ENCODE measurements at places on chromosomes 5 and 9.

DNA sequence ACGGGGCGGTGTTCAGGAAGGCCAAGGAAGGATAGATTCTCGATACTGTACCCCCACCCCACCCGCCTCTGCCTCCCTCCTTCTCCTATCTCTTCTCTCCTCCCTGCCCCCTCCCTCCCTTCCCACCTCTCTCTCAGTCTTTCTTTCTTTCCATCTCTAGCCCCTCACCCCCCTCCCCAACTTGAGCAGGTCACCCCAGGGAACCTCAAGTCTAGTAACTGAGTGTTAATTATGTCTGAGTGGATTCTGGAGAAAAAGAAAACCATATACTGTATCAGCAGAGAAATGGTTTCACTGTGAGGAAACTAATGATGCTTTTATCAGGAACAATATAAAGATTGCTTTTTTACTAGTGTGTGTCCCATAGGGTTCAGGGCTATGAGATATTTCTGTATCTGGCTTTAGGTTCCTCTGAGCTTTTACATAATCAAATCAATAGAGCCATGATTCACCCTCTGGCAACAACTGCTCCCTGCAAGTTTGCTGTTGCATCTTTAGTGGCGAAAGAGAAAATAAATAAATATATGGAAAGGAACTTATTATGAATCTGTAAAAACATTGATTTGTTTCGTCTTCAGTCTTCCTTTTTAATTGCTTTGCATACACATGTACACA lies 639.7 kb downstream of the CCDC171 start:
- no peak for DNase-seq

DNA sequence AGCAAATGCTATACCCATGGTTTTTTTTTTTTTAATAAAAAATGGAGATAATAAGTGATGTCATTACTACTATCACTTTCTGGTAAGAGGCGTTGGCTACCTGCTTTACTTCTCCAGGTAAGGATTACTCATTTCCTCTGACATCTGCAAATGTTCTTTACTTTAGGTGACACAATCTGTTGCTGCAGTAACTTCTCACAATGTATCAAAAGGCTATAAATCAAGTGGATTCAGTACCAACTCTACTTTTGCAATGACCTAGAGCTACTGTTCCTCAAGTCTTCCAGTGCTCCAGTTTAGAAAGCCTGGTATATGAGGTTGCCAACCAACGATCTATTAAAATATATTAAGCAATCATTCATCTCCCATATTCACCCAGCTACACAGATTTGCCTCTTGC lies 129.1 kb downstream of the PLK2 start:
- DNase-seq: no peak

DNA sequence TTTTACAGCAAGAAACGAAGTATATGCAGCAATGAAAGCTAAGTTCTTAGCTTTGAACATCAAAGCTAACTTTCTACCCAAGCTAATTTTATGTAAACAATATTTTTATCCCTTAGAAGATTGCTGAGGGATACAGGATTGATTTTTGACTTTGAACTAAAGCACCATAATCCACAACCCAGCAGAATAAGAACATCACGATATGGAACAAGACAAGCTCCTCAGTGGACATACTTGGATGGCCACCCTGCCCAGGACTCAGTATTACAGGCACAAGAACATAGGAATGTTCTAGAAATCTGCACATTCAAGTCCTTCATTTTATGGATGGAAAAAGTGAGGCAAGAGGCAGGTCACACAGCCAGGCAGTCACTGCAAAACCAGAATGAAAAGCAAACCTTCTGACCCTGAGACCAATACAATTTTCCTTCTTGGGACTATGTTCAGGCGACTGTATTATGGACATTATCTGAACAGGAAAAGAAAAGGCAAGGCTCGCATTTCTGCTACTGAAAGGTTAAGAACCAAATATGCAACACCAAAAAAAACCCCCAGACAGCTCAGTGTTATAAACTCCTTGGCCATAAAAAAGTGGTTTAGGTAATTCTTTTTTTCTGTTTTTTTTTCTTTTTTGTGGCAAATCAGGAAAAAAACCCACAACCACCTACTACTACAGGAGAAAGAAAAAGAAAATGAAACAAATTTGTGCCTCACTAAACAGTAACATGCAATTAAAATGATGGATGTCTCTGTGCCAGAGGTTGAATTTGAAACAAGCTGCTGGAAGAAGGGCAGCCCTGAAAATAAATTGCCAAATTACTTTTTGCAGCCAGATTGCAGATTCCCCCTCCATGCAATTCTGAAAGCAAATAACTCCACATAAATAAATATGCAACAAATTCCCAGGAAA lies 25.4 kb downstream of the EPB41L4B start:
- DNase-seq: no peak

- no peak for DNase-seq
These were observed 144.2 kb downstream of the PCSK1 start for GRCh38 chr5:96288845-96289185.

DNA sequence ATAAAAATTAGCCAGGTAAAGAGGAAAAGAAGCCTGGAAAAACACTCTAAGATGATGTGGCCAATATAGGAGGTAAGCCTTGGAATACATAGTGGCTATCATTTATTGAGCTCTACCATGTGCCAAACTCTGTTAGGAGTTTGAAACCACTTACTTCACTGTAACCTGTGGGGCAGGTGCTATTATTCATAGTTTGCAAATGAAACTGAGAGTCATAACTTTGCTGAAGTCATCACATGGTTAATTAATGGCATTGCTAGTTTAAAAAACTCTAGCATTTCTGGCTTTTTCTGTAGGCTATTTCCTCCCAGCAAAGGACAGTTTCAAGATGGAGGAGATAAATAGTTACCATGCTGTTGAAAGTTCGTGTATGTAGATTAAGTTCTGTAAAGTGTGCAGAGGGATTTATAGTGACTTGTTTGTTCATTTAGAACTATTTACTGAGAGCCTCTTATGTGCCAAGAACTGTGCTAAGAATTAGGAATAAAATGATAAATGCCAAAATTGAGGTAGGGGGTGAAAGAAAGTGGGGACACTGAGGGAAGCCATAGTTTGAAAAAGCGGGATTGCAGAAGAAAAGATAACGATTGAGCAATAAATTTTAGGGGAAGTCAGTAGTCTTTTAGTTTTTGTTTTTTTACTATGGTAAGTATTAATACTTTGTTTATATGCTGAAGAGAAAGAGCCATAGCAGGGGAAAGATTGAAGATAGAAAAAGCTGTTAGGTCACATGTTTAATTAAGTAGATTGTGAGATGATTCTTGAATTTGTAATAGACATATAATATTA lies 57.2 kb downstream of the WDR70 start:
- no peak for DNase-seq

DNA sequence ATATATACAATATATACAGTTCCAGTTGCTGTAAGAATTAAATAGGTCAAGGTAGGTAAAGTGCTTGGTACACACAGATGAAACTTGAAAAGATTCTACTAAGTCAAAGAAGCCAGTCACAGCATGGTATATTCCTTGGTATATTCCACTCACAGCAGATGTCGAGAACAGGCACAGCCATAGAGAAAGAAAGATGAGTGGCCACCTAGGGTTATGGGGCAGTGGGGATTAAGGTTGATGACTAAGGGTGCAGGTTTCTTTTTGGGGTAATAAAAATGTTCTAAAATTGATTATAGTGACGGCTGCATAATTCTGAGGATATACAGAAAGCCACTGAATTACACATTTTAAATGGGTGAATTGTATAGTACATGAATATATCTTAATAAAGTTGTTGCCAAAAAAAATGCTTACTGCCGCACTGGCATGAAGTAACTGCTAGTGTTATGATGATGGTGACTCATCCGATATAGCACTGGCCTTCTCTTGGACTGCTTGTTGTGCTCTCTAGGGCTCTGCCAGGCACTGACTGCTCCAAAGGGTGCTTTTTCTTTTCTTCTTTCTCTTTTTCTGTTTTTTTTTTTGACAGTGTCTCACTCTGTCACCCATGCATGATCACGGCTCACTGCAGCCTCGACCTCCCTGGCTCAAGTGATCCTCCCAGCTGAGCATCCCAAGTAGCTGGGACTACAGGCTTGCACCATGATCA lies 23.5 kb downstream of the TBC1D2 start:
- no peak for DNase-seq

- no peak for DNase-seq
These were observed 910 bp upstream of the GARNL3 start for GRCh38 chr9:127263664-127264063.

All from Panc1 (cell line).